Stimulated activated CD4-positive, alpha-beta T cell treated with anti-CD3 and anti-CD28 coated beads, Interleukin-1b, Interleukin-23, amount 100 ng/mL, for 4 hours (primary cell): ENCODE measurements at places on chromosomes 3 and 15.

DNA sequence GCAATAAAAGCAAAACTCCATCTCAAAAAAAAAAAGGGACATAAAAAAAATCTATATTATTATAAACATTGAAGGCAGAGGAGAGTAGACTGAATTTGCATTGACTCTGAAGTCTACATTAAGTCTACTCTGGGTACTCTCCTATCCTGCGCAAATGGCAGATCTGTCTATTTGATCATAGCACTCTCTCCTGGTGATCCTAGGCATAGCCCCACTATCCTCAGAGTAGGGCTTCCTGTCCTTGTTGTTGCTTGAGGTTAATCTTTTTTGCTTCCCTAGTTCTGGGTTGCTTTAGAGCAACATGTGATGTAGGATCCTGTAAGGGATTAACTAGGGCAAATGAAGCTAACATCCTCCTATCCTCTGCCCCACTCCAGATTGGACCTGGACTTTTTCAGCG lies 82.1 kb upstream of the LRRFIP2 start:
- DNase-seq, result no peak

- DNase-seq, result no peak
Measured at GRCh38 chr15:67957435-67958132, 96.5 kb upstream of the PIAS1 start.

DNA sequence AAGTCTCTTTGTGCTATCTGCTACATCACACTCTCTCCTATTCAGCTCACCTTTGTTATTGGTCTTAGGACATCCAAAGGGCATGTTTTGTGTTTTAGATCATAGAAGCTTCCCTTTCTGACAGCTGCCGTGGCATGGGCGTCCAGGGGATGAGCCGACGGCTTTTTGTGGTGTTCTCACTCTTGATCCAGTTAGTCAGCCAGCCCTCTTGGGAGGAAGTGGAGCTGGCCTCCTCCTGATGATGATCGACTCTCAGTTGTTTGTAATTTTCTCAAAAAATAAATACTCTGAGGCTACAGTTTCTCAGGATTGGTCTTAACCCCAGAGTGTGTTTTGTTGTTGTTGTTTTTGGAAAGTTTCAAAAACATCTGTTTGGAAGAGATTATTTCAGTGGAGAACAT lies 34.4 kb downstream of the BOC start:
- DNase-seq, result no peak

DNA sequence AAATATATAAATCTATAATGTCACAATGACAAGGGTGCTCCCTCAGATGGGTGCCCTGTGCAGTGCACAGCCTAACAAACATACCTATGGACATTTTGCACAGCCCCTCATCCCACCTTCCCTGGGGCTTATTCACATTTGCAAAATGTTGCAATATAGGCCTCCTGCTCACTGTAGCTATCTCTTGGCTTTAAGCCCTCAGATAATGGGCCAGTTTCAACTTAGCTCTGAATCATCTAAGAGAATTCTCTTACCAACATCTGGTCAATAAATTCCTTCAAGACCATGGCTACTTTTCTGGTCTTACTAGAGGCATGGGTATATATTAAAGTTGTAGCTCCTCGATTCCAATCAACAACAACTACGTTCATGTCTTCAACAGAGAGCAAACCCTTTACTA lies 17.9 kb downstream of the LIPH start:
- DNase-seq, result no peak

- no peak for DNase-seq
Measured at GRCh38 chr15:34275154-34275553, 50.3 kb downstream of the EMC4 start.

- DNase-seq, result no peak
Measured at GRCh38 chr3:175590745-175591144, 731.6 kb downstream of the NAALADL2 start.

DNA sequence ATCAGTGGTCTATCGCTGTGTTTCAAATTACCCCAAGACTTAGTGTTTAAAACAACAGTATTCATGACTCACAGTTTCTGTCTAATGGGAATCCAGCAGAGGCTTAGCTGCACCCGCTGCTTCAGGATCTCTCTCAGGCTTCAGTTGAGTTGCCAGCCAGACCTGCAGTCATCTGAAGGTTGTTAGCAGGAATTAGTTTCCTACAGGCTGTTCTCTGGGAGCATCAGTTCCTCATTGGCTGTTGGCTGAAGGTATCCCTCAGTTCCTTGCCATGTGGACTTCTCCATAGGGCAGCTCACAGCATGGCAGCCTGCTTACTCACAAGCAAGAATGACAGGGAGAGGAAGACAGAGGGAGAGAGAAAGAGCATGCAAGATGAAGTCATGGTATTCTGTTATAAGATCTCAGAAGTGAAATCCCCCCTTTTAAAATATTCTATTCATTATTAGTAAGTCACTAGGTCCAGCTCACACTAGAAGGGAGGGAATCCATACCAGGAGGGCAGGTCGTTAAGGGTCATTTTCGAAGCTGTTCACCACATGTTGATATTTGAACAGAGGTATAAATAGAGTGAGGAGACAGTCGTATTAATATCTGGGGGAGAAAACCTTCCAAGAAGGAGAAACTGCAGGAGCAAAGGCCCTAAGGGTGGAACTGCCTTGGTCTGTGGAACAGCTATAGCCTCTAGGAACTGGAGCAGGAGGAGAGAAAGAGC lies 473.9 kb upstream of the PPP2R3A start:
- no peak for DNase-seq

GRCh38 chr15:68213991-68214837 lies 9.1 kb upstream of the CALML4 start:
- no peak for DNase-seq

GRCh38 chr15:47409038-47409437 lies 308.3 kb upstream of the SEMA6D start:
- no peak for DNase-seq

DNA sequence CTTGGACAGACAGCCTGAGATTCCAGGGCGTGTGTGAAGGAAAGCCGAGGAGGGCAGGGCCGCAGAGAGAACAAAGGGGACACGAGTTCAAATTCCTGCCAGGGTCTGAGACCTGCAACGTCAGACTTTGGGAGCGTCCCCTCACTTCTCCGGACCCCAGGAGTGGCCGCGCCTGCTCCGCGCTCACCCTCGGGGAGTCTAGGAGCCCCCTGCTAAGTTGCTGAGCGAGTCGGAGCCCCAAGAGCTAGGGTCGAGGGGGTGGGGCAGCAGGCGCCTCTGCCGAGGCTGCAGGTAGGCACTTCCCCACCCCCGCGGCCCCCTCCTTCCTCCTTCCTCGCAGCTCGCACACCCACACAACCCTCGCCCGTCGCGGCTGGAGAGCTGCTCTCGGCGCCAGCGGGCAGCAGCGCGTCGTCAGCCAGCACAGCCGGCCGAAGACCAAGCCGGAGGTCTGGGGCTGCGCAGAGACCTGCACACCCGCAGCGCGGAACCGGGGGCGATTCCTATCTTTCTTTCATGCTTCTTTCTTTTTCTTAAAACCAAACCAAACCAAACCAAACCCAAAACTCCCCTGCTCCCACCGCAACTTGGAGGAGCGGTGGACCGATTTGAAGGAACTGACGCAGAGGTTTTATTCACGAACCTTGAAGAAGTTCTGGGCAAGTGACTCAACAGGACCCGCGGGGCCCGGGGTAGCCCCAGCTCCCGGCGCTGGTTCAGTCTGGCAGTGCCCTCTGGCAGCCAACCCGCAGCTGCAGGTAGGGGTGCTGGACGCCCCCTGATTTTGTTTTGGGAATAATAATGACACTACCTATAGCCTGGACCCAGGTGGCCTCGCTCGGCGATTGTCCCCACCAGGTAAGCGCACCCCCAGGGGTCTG lies at the start of gene ANKRD34C:
Gene ANKRD34C, plus strand, starts transcription at position 352 of the 881 bp plus-strand sequence. CDS start 10,563 bp downstream, outside the sequence.
- no peak for DNase-seq

GRCh38 chr3:64878362-64878761 lies 190.6 kb upstream of the ADAMTS9 start:
- DNase-seq, result no peak

GRCh38 chr3:141174674-141175073 lies 57.0 kb upstream of the PXYLP1 start:
- no peak for DNase-seq

- DNase-seq, result no peak
Measured at GRCh38 chr15:38622304-38622703, 57.7 kb upstream of the RASGRP1 start.

DNA sequence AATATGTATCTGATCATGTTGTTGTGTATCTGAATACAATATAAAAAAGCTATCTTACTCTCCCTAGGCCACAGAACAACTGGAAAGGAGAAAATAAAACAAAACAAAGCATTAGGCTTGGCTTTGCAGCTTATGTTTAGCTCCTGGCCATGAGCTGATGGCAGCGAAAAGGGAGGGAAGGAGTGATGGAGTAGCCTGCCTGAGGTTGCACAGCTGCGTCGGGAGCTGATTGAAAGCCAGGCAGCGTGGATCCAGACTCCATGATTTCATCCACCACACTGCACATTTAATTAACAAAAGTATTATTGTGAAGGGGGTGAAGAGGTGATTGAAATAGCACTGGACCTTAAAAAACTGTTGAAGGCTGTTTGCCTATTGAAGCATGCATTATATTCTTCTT lies 212.2 kb downstream of the GABRG3 start:
- DNase-seq, result no peak
